Non-pigmented ciliary epithelial cell (primary cell): ENCODE measurements at places on chromosomes 5 and 9.

- no peak for DNase-seq
These were observed 108.5 kb upstream of the TXNDC8 start for GRCh38 chr9:110446171-110446570.

- DNase-seq: no peak
These were observed 178.0 kb downstream of the GAPVD1 start for GRCh38 chr9:125439434-125440272.

- DNase-seq: no peak
These were observed 1.1 kb upstream of the PDCD6 start for GRCh38 chr5:270340-270739.

DNA sequence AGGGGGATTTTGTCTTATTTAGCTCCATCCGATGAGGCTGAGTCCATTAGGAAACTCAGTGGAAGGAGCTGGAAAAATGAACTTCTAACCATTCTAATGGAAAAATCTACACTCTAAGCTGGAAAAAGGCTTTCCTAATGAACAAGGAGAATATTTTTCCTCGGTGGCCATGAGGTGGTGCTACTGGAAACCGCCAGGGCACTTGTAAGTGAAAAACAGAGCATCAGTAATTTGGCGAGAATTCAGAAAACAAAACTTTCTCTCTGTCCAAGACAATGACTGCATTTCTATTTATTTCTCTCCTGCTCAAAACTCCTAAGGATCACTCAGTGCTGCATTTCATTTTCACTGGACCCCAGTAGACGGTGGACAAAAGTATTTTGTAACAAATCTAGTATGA, 237.6 kb downstream of the TENT4A start:
- no peak for DNase-seq

DNA sequence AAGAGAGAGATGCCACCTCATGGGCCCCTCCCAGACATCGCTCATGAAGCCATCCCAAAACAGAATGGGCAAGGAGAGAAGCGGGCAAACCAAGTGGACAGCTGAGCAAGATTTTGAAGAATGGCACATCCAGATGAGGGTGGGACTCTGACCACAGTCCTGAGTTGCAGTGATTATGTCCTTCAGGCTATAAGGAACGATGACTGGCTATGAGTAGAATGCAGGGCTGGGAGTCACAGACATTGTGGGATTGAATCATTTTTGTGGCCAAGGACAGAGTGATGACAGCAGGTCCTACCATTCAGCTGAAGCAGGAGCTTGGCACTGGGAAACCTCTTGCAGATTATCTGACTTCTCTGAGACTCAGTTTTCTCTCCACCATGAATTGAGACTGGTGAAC, 245.7 kb upstream of the SLC30A5 start:
- no peak for DNase-seq

- no peak for DNase-seq
These were observed 6.1 kb downstream of the CCNI2 start for GRCh38 chr5:132753135-132753987.

DNA sequence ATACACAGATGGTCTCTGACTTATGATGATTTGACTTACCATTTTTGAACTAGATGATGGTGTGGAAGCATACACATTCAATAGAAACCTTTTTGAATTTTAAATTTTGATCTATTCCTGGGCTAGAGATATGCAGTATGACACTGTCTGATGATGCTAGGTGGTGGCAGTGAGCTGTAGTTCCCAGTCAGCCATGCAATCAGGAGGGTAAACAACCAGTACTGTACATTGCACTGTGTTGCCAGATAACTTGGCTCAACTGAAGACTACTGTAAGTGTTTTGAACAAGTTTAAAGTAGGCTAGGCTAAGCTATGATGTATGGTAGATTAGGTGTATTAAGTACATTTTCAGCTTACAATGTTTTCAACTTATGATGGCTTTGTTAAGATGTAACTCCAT, 859.1 kb upstream of the ARRDC3 start:
- DNase-seq: no peak
